Kidney tubule cell (primary cell): ENCODE measurements at places on chromosomes 11 and 22.

GRCh38 chr22:21959274-21960074 lies 6.8 kb upstream of the PPM1F start:
- no peak for DNase-seq

DNA sequence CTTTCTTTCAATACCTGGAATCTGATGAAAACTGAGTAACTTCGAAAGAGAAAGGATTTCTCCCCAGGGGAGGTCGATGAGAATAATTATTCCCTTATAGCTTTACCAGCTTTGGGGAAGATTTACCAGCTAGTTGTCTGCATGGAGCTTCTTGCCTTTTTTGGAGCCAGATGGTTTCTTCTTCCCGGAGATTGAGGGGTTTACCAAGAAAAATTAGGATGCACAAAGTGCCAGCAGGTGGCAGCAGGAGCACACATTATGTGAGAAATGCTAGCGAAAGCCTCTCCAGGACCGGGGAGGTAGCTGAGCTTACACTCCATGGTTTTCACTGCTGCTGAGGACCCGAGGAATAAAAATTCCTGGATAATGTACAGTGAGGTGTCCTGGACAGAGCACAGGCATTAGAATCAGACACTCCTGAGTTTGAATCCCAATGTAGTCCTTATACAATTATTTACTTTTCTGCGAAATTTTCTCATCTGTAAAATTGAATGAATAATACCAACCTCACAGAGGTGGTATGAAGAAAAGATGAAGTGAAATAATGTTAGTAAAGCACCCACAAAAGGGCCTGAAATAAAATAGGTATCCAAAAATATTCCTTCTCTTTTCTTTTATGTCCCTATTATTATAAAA lies 46.0 kb upstream of the PARVA start:
- DNase-seq: peak; percentile 84

DNA sequence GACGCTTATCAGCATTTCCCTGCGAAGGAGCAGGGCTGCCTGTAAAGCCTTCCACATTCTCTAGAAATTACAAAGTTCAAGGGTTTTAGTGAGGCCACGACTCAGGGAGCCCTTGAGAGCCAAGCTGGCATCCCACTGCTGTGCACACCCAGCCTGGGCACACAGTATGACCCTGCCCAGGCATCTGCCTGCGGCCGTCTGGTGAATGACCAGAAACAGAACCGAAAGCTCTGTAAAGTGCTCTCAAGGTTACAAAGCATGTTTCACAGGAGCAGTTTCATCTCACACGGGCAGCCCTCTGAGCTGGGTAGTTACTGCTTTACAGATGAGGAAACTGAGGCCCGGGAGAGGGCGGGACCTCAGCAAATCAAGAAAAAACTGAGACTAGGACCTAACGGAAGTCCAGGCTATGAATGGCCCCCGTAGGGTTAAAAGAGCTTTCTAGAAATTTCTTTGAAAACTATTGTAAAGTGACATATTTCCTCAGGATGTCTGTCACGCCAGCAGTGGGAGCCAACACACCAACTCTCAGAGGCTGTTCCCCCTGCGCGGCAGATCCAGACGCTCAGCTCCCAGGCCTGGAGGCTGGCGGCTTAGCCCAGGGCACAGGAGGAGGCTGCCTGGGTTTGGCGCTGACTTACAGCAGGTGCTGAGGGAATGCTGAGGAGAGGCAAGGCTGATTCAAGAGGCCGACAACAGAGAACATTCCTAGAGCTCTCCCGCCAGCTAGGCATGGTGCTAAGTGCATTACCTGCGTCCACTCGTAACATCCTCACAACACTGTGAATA lies 7.7 kb upstream of the TCF20 start:
- no peak for DNase-seq

DNA sequence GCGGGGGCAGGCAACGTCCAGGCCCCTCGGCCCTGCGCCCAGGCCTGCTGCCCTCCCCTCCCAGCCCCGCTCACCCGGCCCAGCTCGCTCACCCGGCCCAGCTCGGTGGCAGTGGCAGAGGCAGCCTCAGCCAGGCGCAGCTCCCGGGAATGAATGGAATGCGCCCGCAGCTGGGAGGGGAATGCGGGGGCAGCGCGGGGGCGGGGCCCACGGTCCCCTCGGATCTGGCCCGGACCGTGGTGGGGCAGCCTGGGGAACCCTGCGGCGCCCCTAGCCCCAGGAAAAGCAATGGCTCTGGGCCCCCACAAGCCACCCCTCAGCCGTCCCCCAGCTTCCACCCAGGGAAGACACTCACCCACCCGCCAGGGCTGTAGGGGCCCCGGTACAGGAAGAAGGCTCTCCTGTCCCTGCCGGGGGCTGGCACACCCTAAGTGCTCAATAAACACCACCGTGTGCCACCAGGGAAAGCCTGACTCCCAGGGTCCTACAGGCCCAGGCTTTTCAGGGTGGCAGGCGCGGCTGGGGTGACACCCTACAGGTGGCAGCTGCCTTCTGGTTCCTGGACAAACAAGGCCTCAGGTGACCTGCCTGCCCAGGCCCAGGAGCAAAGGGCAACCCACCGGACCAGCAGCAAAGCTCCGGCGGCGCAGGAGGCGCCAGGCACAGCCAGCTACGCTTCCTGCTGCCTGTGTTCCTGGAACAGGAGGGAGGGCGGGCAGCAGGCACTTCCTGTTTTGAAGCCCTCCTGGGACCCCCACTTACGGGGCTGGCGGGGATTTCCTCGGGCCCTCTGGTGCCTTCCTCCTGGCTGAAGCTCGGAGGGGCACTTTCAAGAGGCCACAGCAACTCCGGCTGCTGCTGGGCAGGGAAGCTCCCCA lies 13.8 kb downstream of the PLXNB2 start:
- DNase-seq: peak; percentile 86

DNA sequence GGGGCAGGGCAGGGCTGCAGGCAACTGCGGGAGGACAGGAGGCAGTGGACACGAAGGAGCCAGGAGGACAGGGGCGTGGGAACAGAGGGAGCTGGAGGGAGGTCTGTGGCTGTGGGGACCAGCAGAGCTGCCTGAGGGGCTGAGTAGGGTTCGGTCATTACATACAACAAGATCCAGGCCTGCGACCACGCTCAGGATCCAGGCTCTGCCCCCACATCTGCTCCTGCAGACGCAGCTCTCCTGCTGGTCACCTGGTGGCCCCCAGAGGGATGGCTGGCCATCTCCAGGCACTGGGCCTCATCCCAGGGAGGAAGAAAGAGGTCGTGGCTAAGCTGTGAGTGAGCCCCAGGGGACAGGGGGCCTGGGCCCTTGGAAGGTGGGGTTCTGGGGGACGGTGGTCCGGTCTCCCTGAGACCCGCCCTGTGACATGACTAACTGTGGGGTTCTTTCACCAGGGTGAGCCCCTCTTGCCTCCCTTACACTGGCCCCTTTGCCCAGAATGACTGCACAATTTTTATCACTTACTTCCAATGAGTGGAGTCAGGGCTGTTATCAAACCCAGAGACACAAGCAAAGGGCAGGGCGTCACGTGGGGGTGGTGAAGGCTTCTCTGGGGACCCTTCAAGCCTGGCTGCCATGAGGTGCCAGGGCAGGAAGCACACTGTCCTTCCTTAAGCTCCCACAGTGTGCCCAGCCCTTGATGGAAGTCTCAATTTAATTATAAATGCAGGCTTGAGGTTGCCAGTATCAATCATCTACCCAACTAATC lies 6.7 kb upstream of the APOBEC3A start:
- DNase-seq: no peak

DNA sequence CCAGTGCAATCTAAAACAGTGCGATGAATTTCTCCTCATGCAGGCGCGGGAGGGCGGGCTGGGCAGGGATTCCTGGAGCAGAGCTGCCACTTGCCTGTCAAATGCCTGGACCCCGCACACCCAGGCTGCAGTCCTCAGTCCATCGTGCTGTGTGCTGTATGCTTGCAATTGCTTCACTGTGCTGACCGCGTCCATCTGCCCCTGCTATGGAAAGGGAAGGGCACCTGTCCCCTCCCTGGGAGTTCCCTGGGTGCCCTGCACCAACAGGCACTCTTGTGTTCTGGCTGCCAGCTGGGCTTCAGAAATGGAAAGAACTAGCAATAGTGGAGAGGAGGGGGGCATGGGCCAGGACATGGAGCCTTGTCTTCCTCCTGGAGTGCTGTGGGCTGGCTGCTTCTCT lies 185.4 kb upstream of the B3GAT1 start:
- no peak for DNase-seq

DNA sequence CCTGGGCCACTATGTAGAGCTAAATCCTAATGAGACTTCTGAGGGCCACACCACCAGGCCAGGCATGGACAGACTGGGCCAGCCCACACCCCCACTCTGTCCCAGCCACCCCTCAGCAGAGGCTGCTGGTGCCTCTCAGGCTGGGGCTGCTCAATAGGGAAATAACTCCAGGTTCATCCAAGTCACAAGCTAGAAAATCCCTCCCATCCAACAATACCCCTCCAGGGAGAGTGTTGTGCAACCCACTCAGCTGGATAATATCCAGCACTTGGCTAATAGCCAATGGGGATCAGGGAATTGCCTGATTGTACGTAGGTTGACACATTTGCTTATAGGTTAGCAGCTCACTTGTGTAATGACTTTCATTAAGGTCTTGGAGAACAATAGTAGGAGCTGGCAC lies 64.1 kb upstream of the WNT11 start:
- no peak for DNase-seq

GRCh38 chr11:124115782-124116616 lies 749 bp downstream of the VWA5A start:
- DNase-seq: peak; percentile 52

GRCh38 chr11:68266936-68267880 lies 4.6 kb downstream of the C11orf24 start:
- no peak for DNase-seq

DNA sequence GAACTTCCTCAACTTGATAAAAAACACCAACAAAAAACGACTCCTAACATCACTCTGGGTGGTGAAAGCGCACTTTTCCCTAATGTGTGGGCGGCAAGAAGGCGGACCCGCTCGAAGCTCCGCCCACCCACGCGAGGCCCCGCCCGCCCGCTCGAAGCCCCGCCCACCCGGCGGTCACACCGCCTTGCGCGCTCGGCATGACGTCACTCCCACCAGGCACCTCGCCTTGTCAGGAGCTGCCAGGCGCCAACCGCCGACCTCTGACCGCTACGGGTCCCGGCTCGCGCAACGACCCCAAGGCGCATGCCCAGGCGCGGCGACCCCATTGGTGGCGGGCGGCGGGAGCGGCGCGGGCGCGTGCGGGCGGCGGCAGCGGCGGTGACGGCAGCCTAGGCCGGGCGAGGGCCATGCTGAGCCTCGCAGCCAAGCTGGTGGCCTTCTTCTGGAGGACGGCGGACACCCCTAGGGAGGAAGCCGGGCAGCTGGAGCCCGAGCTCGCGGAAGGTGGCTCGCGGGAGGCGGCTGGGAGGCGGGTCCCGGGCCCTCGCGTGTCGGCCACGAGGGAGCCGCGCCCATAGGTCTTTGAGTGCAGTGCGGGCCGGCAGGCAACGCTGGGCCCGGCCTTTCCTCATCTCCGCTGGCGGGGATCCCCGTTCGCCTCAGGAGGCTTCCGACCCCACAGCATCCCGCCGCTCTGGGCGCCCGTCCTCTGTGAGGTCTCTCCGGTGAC lies at the start of gene MOV10L1:
MOV10L1 (plus strand) TSS at position 325 of the 730 bp plus-strand sequence; CDS start at position 408, 83 bp downstream.
- no peak for DNase-seq
